ENCODE measurements at places on chromosomes 13 and 19. TPM values are rescaled to one million over a fixed set of nuclear protein-coding genes. Genes with fewer than 3 reads are reported as not detected.
A peak's percentile ranks its signal among the peaks of the same experiment; 100 is the strongest.

GRCh38 chr13:112702341-112702985 is 12.6 kb downstream of the ATP11A start:
- no peak for DNase-seq
- peaks cover 3% of the 10 kb centered on the region for H3K36me3 ChIP-seq
- no peak overlapping the region for H3K27ac ChIP-seq
- no peak overlapping the region for H3K4me3 ChIP-seq

GRCh38 chr19:17671906-17672305 is 16.2 kb downstream of the UNC13A start:
- peak; percentile 73 for DNase-seq
- peaks cover 2% of the 10 kb centered on the region for H3K4me1 ChIP-seq
- H3K4me3 ChIP-seq = no peak overlapping the region
- no peaks in the 10 kb centered on the region for H3K36me3 ChIP-seq

DNA sequence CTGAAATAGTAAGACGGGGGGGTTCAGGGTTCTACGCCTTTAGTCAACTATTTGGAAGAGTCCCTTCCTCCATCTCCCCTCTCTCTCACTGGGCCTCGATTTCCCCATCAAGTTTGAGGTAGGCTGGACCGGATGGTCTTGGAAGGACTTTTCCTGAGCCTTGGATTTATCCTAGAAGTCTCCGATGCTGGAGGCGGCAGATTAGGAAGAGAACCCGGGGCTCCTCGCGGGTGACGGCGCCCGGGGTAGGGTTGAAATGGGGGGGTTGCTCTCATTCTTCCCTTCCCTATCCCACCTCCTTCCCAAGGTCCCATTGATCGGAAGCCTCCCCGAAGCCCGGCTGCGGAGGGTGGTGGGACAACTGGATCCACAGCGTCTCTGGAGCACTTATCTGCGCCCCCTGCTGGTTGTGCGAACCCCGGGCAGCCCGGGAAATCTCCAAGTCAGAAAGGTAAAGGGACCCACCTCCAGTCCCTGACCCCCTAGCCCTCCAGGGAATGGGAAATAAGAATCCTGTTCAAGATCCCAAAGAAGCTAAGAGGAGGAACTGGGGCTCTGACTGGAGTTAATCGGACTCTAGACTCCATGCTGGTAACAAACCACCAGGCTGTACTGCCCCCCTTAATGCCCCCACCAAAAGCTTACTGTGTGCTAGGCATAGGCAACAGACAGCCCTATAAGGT is 781 bp downstream of the QPCTL start:
- no peaks in the 10 kb centered on the region for H3K27me3 ChIP-seq
- peaks cover 48% of the 10 kb centered on the region for H3K36me3 ChIP-seq
- H3K27ac ChIP-seq = peak overlapping the region; percentile 97
- H3K4me3 ChIP-seq = peak overlapping the region; percentile 94
- peaks cover 24% of the 10 kb centered on the region for H3K4me1 ChIP-seq

- no peaks in the 10 kb centered on the region for H3K4me1 ChIP-seq
- no peaks in the 10 kb centered on the region for H3K27me3 ChIP-seq
- H3K4me3 ChIP-seq = no peak overlapping the region
- no peak for DNase-seq
- no peaks in the 10 kb centered on the region for H3K36me3 ChIP-seq
- no peak overlapping the region for H3K27ac ChIP-seq
Observed at GRCh38 chr19:33048806-33049676, 15.6 kb downstream of the RHPN2 start.

- no peaks in the 10 kb centered on the region for H3K4me1 ChIP-seq
- H3K36me3 ChIP-seq = peaks cover 8% of the 10 kb centered on the region
- no peak for DNase-seq
- no peak overlapping the region for H3K27ac ChIP-seq
Observed at GRCh38 chr19:28345811-28346210, 867.1 kb downstream of the UQCRFS1 start.

DNA sequence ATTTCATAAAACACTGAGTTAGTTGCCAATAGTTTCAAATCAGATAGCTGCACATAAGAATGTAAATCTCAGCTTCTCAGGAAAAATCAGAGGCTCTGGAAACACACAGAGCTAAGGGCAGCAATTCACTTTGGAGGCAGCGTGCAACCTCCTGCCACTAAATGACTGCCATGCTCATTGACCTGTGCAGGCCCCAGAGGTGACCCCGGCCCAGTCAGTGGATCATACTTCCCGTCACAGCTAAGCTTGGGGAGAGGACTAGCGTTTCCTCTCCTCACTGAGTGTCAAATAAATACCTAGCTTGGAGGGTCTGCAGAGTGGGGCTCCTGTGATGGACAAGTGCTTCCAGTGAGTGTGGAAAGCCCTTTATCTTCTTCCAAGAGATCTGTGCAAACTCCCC is 67.2 kb downstream of the UQCRFS1 start:
- H3K27me3 ChIP-seq = no peaks in the 10 kb centered on the region
- no peaks in the 10 kb centered on the region for H3K36me3 ChIP-seq
- no peak overlapping the region for H3K4me3 ChIP-seq
- DNase-seq = no peak
- no peak overlapping the region for H3K27ac ChIP-seq

DNA sequence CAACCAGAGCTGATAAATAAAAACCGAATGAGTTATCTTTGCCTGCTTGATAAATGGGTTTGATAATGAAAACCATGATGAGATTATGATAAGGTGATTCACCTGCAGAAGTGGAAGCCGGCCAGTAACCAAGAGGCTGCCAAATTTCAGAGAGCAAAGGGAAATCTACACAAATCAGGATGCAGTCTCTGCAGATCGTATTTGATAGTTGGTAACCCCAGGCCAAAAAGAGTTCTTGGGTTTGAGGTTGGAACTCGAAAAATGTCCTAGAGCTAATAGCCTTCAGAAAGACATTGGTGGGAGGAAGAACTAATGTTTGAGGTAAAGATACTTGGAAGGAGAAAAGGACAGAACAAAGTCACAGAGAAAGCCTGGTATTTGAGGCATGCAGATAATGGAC is 9.6 kb upstream of the LATS2 start:
- H3K4me3 ChIP-seq = no peak overlapping the region
- H3K27me3 ChIP-seq = no peaks in the 10 kb centered on the region
- peaks cover 14% of the 10 kb centered on the region for H3K4me1 ChIP-seq
- H3K27ac ChIP-seq = no peak overlapping the region
- no peaks in the 10 kb centered on the region for H3K36me3 ChIP-seq

Gene KLK15
- not detected for total RNA-seq

Gene MEDAG
- not detected for total RNA-seq

Gene NPHS1
- total RNA-seq = 0.28 TPM

Gene ACP5
- 9.5 TPM for total RNA-seq

Gene FAM216B
- not detected for total RNA-seq

Gene CACNG6
- not detected for total RNA-seq

Measured in activated CD4-positive, alpha-beta T cell treated with anti-CD3 and anti-CD28 coated beads, Interleukin-2, amount 10 ng/mL, durations not matched to agents 24 days and 14 days (primary cell).